Effector memory CD4-positive, alpha-beta T cell (primary cell): ENCODE measurements at places on chromosomes 3 and 15.
A peak's percentile ranks its signal among the peaks of the same experiment; 100 is the strongest.

DNA sequence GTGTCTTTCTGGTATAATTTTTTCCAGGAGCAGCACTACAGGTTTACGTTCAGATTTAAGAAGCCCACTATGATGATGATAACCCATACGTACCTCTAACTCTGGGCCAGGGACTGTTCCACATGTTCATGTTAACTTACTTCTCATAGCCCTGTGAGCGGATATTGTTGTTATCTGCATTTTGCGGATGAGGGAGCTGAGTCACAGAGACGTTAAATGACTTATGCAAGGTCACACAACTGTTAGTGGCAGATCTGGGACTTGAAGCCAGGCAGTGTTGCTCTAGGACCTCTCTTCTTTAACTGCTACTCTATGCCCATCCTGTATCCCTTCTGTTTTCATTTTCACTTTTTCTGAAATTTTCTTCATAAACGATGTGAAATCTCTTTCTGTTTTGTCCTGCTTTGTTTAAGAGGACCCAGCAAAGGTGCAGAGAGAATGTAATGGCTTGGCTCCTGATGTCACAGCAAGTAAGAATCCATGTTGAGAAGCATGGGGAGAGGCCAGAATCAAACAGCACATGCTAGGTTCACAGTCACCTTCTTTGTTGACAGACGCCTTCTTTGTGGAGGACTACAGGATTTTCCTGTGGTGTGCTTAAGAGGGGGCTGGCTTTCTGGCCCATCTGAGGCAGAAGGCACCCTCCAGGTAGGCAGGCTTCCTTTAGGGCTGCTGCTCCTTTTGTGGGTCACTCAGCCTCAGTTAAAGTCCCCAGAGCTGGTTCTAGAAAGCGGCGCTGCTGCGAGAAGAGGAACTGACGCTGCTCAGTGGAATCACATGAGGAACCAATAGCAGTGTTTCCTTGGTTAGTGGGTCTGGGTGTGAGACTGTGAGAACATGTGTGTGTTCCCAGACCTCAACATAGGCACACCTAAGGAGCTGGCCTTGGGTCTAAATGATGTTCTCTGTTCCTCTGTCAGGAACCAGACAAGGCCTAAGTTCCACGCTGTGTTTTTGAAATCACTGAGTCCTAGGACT lies 121.6 kb downstream of the TMEM108 start:
- H3K4me3 ChIP-seq = no peak overlapping the region
- H3K4me1 ChIP-seq = no peaks in the 10 kb centered on the region
- DNase-seq = no peak
- H3K36me3 ChIP-seq = no peaks in the 10 kb centered on the region
- no peak overlapping the region for H3K27ac ChIP-seq

- no peak overlapping the region for H3K27ac ChIP-seq
- H3K4me3 ChIP-seq = no peak overlapping the region
- no peaks in the 10 kb centered on the region for H3K27me3 ChIP-seq
- DNase-seq = no peak
- H3K4me1 ChIP-seq = no peaks in the 10 kb centered on the region
Measured at GRCh38 chr3:117628823-117629291, 919.3 kb downstream of the TUSC7 start.

GRCh38 chr3:45773072-45773471 lies 23.3 kb downstream of the SLC6A20 start:
- no peak overlapping the region for H3K4me3 ChIP-seq
- H3K4me1 ChIP-seq = peaks cover 8% of the 10 kb centered on the region
- H3K27me3 ChIP-seq = no peaks in the 10 kb centered on the region
- DNase-seq = no peak
- H3K36me3 ChIP-seq = no peaks in the 10 kb centered on the region
- no peak overlapping the region for H3K27ac ChIP-seq

GRCh38 chr15:94252906-94253491 lies 21.6 kb downstream of the MCTP2 start:
- DNase-seq = no peak
- H3K36me3 ChIP-seq = no peaks in the 10 kb centered on the region
- H3K27me3 ChIP-seq = no peaks in the 10 kb centered on the region
- H3K4me3 ChIP-seq = no peak overlapping the region
- no peak overlapping the region for H3K27ac ChIP-seq
- H3K4me1 ChIP-seq = no peaks in the 10 kb centered on the region

DNA sequence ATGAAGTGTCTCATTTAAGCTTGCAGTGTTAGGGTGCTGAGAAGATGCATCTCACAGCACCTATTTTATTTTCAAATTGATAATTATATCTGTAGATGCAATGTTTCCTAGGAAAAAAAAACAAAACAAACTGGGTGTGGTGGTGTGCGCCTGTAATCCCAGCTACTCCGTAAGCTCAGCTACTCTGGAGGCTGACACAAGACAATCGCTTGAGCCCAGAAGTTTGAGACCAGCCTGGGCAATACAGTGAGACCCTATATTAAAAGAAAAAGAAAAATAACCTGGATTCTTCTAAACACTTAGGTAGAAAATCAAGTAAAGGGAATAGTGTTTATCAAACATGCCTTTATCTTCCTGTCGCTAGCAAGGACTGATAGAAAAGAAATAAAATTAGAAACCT lies 1.9 kb downstream of the MINDY2 start:
- H3K27me3 ChIP-seq = no peaks in the 10 kb centered on the region
- H3K36me3 ChIP-seq = no peaks in the 10 kb centered on the region
- H3K4me3 ChIP-seq = peak overlapping the region; percentile 16

GRCh38 chr15:52733088-52733487 lies 53.9 kb upstream of the ATOSA start:
- DNase-seq = no peak
- H3K27ac ChIP-seq = no peak overlapping the region
- no peaks in the 10 kb centered on the region for H3K36me3 ChIP-seq
- peaks cover 6% of the 10 kb centered on the region for H3K4me1 ChIP-seq
- H3K4me3 ChIP-seq = no peak overlapping the region

DNA sequence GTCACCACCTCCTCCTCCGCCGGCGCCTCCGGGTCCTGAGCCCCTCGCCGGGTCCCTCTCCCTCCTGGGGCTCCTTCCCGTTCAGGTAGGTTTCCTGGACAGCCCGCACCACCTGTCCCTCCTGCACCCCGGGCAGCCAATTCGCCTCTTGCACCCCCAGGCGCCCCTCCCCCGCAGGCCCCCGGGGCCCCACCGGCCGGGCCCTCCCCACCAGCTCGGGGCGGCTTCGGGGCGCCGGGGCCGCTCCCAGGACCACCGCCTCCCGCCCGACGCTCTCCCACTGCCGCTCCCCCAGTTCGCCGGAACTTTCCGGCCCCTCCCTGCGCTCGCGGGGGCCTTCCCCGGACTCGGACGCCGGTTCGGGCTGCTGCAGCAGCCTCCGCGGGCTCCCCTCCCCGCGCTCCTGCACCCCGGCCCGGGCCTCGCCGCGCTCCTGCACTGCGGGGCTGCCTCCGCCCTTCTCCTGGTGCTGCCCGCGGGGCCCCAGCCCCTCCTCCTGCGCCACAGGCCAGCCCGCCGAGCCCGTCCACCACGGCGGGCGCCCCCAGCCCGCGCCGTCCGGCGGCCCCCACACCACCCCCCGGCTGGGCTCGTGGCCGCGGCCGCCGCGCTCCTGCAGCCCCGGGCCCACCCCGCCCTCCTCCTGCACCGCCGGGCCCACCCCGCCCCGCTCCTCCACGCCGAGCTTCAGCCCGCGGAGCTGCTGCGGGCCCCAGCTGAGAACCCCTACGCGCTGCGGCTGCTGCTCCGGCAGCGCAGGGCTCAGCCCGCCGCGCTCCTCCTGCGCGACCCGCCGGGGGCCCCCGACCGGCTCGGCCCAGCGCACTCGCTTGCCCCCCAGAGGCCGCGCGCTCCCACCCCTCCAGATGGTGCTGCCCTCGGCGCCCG lies 587 bp upstream of the TNK2 start:
- H3K36me3 ChIP-seq = no peaks in the 10 kb centered on the region
- peak overlapping the region; percentile 51 for H3K4me3 ChIP-seq
- H3K27me3 ChIP-seq = no peaks in the 10 kb centered on the region
- peak overlapping the region; percentile 97 for H3K27ac ChIP-seq

DNA sequence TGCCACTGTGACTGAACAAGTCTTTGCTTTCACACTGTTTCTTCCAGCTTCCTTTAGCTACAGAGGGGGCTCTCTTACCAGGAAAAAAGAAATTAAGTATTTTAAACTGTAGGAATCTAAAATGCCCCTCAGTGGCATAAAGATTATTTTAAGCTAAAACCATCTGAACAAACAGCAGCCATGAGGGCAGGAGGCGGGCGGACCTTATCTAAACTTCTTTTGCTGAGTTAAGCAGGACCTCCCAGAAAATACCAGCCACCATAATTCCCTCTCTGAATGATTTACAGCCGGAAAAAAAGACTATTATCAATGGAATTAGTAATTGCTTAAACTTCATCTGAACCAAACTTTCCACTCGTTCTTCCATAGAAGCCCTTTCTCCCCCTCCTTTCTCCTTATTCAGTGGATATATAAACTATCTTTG lies 5.2 kb upstream of the TOPAZ1 start:
- no peak overlapping the region for H3K4me3 ChIP-seq
- H3K4me1 ChIP-seq = no peaks in the 10 kb centered on the region
- no peak overlapping the region for H3K27ac ChIP-seq
- H3K27me3 ChIP-seq = no peaks in the 10 kb centered on the region
- DNase-seq = no peak

- no peak overlapping the region for H3K4me3 ChIP-seq
- H3K27ac ChIP-seq = no peak overlapping the region
- no peaks in the 10 kb centered on the region for H3K4me1 ChIP-seq
- DNase-seq = no peak
- peaks cover 62% of the 10 kb centered on the region for H3K36me3 ChIP-seq
Measured at GRCh38 chr15:34233614-34234013, 8.8 kb downstream of the EMC4 start.

DNA sequence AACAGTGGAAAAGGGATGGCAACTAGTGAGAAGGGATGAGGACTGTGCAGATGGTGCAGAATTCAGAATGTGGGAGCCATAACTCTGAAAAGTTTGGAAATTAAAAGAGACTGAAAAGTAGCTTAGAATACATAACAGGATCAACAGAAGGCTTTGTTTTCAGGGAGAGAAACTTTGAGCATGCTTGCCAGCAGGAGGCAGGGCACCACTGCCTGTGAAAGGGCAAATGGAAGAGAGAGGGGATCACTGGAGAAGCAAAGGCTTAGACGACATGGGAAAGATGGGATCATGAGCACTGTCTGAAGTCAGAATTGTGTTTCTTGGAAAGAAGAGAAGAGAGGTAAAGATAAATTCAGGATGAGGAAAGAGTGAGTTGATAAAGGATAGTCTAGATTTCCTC lies 99.6 kb downstream of the ABI3BP start:
- no peaks in the 10 kb centered on the region for H3K4me1 ChIP-seq
- no peak overlapping the region for H3K4me3 ChIP-seq
- no peak for DNase-seq
- H3K27ac ChIP-seq = no peak overlapping the region
- H3K36me3 ChIP-seq = no peaks in the 10 kb centered on the region

DNA sequence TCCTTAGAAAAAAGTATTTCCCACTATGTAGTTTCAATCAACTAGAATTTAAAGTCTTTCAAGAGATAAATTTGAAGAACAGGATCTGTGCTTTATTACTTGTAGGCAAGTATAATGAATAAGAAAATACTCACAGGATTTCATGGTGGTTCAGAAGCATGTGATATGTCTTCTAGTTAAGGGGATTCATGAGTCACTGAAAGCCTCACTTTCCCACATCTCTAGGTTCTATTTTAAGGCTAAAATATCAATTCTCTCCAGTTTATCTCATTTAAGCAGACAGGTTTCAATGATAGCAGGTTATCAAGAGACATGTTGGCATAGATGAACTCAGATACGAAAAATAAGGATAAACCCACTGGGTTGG lies 437.8 kb upstream of the BCHE start:
- no peaks in the 10 kb centered on the region for H3K4me1 ChIP-seq
- no peak overlapping the region for H3K4me3 ChIP-seq
- H3K27me3 ChIP-seq = no peaks in the 10 kb centered on the region
- DNase-seq = no peak
- no peaks in the 10 kb centered on the region for H3K36me3 ChIP-seq

- H3K27ac ChIP-seq = no peak overlapping the region
- H3K27me3 ChIP-seq = no peaks in the 10 kb centered on the region
- no peaks in the 10 kb centered on the region for H3K36me3 ChIP-seq
- DNase-seq = no peak
- H3K4me1 ChIP-seq = no peaks in the 10 kb centered on the region
Measured at GRCh38 chr15:57920911-57921310, 144.6 kb downstream of the ALDH1A2 start.

GRCh38 chr15:98853617-98854420 lies 153.8 kb downstream of the PGPEP1L start:
- DNase-seq = no peak
- no peaks in the 10 kb centered on the region for H3K36me3 ChIP-seq
- no peak overlapping the region for H3K27ac ChIP-seq
- H3K4me1 ChIP-seq = peaks cover 20% of the 10 kb centered on the region

GRCh38 chr3:118817748-118818165 lies 216.9 kb downstream of the IGSF11 start:
- no peak overlapping the region for H3K27ac ChIP-seq
- no peak for DNase-seq
- H3K4me3 ChIP-seq = no peak overlapping the region
- no peaks in the 10 kb centered on the region for H3K4me1 ChIP-seq

DNA sequence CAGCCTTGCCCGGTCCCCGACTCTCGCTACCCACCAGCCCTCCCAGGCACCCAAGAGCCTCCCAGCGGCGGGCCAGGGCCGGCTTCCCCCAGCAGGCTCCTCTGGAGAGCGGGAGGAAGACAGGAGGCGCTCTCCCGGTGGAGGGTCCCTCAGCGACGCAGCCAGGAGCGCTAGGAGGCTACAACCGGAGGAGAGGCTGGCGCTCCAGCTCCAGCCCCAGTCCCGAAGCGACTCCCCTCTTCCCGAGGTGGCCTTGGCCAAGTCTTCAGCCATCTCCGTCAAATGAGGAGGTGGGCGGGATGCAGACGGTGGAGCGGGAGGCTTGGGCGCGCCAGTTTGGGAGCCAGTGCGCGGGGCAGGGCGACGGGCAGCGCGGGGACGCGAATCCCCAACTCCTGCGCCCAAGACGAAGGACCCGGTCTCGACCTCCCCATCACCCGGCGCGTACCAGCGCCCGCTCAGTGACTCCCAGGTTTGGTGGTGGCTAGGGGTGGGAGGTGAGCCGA lies 722 bp downstream of the CHRNA3 start:
- H3K36me3 ChIP-seq = no peaks in the 10 kb centered on the region
- peaks cover 7% of the 10 kb centered on the region for H3K4me1 ChIP-seq
- H3K27ac ChIP-seq = no peak overlapping the region
- H3K27me3 ChIP-seq = peaks cover 29% of the 10 kb centered on the region
- H3K4me3 ChIP-seq = no peak overlapping the region
- DNase-seq = no peak

- H3K27me3 ChIP-seq = peaks cover 13% of the 10 kb centered on the region
- H3K4me3 ChIP-seq = no peak overlapping the region
- H3K4me1 ChIP-seq = no peaks in the 10 kb centered on the region
- DNase-seq = no peak
- no peak overlapping the region for H3K27ac ChIP-seq
Measured at GRCh38 chr3:185153861-185154629, 1.2 kb upstream of the C3orf70 start.

- no peak overlapping the region for H3K4me3 ChIP-seq
- no peak for DNase-seq
- peaks cover 11% of the 10 kb centered on the region for H3K4me1 ChIP-seq
- H3K36me3 ChIP-seq = no peaks in the 10 kb centered on the region
Measured at GRCh38 chr15:61227950-61228936, 859 bp downstream of the RORA start.

GRCh38 chr3:131371688-131372066 lies 9.9 kb upstream of the NUDT16 start:
- no peak for DNase-seq
- H3K4me3 ChIP-seq = no peak overlapping the region
- no peaks in the 10 kb centered on the region for H3K27me3 ChIP-seq
- H3K27ac ChIP-seq = no peak overlapping the region
- H3K36me3 ChIP-seq = no peaks in the 10 kb centered on the region

- no peaks in the 10 kb centered on the region for H3K27me3 ChIP-seq
- no peak for DNase-seq
- no peak overlapping the region for H3K27ac ChIP-seq
Measured at GRCh38 chr3:46849045-46849631, 14.1 kb downstream of the MYL3 start.
